ENCODE measurements at places on chromosomes 16 and 17.

GRCh38 chr17:79029327-79030009 is 5.5 kb downstream of the C1QTNF1 start:
- DNase-seq: no peak

DNA sequence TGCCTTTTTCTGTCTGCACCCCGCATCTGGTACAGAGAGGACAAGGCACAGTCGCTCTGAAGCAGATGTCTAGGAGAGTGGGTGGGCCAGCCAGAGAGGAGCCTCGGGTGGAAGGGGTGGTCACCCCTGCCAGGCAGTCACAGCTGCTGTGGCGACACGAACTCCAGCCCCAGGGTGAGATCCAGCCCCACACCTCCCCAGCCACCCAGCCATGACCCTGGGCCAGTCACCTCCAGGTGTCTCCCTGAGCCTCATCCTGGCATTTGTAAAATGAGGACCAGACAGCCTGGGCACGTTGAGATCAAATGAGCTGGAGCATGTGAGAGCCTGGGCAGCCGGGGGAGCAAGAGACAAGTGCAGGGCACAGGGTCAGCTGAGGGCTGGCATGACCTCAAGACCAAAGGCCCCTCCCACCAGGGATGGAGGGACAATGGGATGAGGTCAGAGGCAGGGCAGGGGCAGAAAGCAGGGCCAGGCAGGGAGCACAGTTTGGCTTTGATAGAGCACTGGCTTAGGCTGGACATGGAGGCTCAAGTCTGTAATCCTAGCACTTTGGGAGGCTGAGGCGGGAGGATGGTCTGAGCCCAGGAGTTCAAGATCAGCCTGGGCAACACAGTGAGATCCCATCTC is 7.7 kb downstream of the ADAM11 start:
- peak; percentile 40 for DNase-seq

- no peak for DNase-seq
Observed at GRCh38 chr16:87239545-87239944, 77.6 kb downstream of the C16orf95 start.

DNA sequence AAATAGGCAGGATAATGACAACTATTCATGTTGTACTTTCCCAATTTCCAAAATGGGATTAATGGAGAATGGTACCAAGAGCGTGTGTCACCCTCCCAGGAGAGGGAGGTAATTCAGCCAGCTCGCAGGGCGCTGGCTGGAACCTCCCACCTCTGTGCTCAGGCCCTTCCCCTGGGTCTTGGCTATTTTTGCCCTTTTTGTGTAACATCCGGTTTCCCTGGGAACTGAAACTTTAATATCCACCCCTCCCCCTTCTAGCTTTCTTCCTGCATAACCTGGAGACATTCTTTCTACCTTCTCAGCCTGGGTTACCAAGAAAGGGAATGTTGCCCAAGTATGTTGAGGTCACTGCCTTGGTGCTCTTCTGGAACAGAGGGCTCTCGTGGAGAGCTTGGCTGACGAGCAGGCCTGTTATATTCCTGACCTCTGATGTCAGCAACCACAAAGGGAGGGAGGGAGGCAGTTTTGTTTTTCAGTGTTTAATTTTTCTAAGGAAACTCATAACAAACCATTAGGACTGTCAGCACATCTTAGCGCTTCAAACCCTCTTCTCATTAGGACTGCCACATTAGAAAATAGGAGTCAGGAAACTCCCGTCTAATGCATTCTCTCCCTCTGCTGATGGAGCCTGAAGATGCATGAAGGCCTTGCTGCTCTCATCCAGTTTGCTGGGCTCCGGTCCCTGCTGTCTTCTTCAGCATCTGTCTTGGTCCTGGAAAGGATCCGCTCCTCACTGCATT is 25.6 kb downstream of the ITGB3 start:
- no peak for DNase-seq

- DNase-seq: no peak
Observed at GRCh38 chr16:88064889-88065746, 113.9 kb downstream of the BANP start.

DNA sequence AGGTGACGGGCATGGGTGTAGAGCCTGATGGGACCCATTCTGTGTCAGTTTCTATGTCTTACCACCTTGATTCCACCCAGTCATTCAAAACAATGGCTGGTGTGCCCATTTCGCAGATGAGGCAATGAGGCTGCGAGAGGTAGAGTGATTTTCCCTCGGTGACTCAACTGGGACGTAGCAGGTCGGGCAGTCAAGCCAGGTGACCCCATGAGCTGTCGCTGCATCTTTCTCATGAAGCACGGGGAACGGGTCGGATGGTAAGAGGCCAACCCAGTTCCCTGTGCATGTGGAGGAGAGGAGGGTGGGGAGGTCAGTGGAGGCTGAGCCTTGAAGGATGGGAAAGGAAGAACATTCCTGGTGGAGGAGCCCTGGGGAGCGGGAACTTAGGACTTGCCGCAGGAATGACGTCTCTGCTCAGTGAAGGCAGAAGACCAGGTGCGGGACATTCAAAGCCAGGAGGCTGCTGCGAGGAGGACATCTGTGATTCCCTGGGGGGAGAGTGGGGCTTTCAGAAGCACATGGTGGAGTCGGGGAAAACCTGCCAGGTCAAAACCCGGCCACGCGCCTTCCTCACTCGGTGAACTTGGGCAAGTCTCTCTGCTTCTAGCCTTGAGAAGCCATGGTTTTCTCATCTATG is 1.1 kb downstream of the IL21R start:
- no peak for DNase-seq

DNA sequence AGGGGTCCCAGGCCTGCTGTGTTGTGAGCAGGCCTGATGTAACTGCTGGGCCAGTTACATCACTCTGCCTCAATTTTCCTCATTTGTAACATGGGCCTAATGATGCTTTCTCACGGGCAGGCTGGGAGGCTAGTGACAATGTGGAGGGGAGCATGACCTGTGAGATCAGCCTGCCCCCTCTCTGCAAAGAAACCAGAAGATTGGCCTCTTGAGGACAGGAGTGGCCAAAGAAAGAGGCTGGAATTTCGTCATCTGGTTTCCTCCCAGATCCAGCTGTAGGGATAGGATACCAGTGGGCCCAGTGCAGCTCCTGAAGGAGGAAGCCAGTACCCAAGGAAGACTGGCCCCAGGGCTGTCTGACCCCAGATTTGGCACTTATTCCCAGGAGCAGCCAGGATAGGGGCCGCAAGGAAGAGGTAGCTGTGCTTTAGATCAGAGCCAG is 615 bp upstream of the SREBF1 start:
- peak; percentile 70 for DNase-seq

- DNase-seq: no peak
Observed at GRCh38 chr17:9028988-9029570, 7.8 kb downstream of the NTN1 start.

DNA sequence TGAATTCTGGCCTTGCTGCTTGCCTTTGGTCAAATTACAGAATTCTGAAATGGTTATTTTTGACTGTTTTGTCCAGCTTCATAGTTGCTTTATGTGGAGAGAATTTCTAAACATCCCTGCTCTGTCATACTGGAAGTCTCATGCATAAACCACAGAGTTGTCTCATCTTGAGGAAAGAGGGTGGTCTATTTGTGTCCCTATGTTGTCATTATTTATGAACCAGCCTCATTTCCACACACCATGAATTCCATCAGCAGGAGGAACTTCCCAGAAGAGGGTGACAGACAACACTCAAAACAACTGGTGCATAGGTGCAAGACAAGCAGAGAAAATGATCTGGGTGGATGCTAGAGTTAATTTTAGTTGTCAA is 525.8 kb upstream of the GOT2 start:
- DNase-seq: no peak

GRCh38 chr17:78922816-78923498 is 2.2 kb downstream of the TIMP2 start:
- DNase-seq: no peak

DNA sequence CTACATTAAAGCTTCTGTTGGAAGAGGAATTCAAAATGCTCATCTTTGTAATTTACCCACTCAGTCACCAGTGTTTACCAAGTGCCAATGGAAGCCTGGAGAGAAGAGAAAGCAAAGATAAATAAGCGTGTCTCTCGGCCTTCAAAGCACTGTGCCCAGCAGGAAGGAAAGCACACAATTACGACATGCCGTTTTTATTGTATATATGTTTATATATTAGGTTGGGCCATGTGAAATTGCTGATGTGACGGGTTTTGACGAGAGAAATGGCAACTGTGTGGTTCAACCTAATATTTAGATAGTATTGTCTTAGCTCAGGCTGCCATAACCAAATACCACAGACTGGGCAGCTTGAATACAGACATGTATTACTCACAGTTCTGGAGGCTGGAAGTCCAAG is 79.3 kb upstream of the HSBP1 start:
- DNase-seq: peak; percentile 35

GRCh38 chr17:76140661-76141211 is 309 bp downstream of the FOXJ1 start:
- no peak for DNase-seq

GRCh38 chr16:24430954-24431760 is 108.2 kb upstream of the RBBP6 start:
- no peak for DNase-seq
